ENCODE measurements at places on chromosomes 2 and 18.

DNA sequence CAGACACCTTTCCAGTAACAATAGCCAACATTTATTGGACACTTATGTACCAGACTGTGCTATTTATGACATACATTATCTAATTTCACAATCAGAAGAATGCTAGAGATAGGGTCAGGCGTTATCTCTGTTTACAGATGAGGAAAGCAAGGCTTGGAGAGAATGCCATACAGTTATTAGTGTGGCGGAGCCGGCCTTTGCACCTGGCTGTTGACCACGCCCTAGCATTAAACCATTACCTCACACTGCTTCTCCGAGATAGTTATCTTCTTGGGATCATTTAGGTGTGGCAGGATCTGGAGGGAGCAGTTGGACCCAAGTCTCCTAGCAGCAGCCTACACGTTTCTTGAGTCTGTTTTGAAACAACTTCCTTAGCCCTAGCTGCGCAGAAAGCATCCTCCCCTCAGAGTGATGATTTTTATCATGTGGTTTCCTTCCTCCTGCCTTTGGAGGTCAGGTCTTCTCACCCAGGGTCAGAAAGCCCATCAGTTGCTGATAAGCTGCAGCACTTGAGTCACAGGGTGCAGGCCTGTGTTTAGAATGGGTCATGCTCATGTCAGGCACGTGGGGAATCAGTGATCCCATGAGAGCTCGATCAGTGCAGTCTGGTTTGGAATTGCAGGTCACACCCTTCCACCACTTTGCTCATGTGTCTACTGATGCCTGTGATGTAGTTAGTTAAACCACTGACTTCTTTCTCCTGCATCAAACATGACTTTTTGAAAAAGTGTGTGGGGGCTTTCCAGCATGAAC lies 118.2 kb downstream of the SPTBN1 start:
- DNase-seq: no peak

GRCh38 chr2:197140045-197140444 lies 170.5 kb downstream of the ANKRD44 start:
- no peak for DNase-seq

GRCh38 chr2:194556629-194557028 lies 1100.4 kb upstream of the SLC39A10 start:
- DNase-seq: no peak

GRCh38 chr2:74278694-74279093 lies 64.5 kb downstream of the SLC4A5 start:
- DNase-seq: no peak

GRCh38 chr2:229254206-229254605 lies 16.9 kb downstream of the PID1 start:
- no peak for DNase-seq

GRCh38 chr2:112692918-112693317 lies 27.9 kb upstream of the NT5DC4 start:
- DNase-seq: no peak

DNA sequence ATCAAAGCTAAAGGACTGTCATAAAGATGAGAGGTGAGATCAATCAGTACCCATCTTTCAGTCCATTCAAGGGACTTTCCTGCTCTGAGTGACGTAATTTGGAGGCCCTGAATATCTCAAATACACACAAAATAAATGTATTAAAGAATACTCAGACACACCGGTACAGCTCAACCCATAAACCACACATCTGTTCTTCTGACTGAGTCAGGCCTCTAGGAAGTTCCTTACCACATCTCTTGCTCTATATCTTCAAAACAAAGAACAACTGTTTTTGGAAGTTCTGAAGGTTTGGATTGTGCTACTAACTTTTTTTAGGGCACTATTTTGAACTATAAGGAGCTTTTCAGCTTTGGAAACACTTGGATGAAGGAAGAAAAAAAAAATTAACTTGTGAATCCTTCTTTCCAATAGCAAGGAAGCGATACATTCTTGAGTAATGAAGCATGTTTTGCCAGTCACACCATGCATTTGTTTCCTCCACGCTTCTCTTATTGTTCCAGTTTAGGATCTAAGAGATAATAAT lies 866.5 kb upstream of the VRK2 start:
- DNase-seq: no peak

DNA sequence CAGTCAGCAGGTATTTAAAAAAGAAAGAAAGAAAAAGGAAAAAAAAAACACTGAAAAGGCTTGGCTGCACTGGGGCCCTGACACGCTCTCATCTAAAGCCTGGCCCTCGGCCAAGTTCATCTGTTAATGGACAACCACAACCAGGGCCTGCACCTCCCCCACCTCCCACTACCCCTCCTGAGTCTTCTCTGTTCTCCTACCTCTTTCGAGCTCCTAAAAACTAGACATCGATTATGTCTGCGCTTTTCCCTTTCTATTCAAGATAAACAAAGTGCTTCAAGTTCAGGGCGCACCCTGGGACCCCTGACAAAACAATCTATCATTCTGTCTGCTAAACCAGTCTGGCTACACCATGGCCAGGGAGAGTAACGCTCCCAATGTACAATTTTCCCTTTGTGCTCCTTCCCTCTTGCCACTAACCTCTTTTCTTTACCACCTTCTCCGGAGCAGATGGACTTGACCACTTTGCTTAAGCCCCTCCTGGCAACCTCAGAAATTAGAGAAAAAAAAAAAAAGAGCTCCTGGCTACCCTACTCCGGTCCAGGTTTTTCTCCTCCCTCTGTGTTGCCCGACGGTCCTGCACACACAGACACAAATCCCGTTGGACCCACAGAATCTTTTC lies 22.7 kb downstream of the BCL11A start:
- DNase-seq: no peak

DNA sequence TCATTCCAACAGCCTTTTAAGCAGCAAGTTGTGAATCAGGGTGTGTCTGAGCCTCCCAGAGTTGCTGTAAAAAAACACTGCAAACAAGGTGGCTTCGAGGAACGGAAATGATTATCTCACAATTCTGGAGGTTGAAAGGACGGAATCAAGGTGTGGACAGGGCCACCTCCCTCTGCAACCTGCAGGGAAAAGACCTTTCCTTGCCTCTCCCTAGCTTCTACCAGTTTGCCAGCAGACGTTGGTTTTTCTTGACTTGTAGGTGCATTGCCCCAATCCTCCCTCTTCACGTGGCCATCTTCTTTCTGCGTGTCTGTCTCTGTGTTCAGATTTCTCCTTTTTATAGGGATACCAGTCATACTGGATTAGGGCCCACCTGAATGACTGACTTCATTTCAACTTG lies 24.8 kb upstream of the TMEM131 start:
- no peak for DNase-seq

- DNase-seq: no peak
Observed at GRCh38 chr2:121359716-121360565, 74.9 kb upstream of the TFCP2L1 start.

GRCh38 chr2:148459377-148459778 lies 185.2 kb upstream of the EPC2 start:
- no peak for DNase-seq

DNA sequence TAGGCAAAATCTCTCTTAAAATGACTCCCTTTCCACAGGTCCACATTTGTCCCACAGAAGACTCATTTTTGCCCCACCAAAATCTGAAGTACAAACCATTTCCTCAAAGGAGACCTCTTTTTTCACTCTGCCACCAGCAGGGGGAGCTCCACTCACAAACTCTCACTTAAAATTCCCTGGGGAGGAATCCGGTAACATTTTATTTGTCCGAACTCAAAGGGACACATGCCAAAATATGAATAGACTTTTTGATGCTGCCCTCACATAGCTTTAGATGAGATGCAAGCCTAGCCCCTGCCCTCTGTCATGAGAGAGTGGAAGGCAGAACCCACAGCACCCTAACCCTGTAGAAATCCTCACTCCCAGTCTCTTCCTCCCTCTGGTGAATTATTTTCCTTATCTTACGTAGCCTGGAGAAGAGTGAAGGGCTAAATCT lies 57.1 kb downstream of the RMDN2 start:
- peak; percentile 51 for DNase-seq

GRCh38 chr2:83901317-83901716 lies 557.8 kb downstream of the SUCLG1 start:
- no peak for DNase-seq

DNA sequence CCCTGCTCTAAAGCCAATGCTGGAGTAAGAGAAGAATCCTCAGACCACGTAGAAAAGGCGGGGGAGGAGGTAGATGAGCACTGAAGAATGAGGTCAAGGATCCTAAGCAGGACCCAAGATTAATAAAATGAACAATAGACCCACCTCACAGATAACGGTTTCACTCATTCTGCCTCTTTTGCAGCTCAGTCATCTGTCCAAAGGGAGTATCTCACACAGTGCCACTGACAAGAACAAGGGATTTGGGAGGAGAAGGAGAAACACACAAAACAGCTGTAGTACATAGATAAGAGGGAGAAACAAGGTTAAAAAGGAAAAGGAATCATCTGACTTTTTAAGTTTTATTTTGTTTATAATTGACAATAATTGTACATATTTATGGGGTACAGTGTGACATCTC lies 30.9 kb upstream of the SULT1C4 start:
- no peak for DNase-seq

- no peak for DNase-seq
Observed at GRCh38 chr2:171600126-171600525, 77.9 kb downstream of the CYBRD1 start.

- no peak for DNase-seq
Observed at GRCh38 chr2:131006561-131006960, 86.7 kb downstream of the FAM168B start.

- peak; percentile 65 for DNase-seq
Observed at GRCh38 chr18:79944126-79944731, 7.2 kb downstream of the SLC66A2 start.

DNA sequence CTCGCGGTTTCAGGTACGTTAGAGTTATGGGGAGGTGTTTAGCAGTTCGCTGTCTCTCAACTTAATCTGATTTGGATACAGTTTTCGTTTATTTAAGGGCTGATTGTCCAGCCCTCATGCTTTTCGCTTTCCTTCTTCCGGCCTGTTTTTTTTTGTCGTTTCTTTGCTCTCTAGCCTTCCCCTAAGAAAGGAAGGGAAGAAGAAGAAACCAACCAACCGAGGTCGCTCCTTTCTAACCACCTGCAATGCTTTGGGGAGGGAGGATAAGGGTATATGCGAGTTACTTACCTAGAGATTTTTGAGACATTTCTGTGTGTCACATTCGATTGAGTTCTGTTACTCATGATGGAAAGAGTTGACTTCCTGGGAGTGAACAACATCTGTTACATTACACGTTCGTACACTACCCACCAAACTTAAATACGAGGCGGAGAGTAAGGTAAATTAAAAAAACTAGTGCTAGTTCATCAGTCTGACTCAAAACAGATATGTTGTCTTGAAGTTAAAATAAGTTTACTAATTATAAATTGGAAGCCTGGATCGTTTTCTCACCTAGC lies 918 bp downstream of the EIF5B start:
- no peak for DNase-seq

DNA sequence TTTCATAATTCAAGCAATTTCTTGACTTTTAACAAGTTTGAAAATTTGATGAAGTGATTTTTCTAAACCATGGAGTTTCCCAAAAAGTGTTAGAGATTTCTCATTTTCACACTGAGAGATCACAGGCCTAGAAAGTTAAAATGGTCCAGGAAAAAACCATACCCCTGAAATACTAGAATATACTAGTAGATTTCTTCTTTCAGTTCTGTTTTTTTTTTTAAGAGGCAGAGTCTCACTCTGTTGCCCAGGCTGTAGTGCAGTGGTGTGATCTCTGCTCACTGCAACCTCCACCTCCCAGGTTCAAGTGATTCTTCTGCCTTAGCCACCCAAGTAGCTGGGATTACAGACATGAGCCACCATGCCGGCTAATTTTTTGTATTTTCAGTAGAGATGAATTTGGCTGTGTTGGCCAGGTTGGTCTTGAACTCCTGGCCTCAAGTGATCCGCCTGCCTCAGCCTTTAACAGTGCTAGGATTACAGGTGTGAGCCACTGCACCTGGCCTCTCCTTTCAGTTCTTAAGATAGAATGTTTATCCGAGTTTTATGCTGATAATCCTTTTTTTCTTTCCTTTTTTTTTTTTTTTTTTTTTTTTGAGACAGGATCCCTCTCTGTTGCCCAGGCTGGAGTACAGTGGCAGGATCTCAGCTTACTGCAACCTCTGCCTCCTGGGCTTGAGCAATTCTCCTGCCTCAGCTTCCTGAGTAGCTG lies 14.4 kb downstream of the MTHFD2 start:
- no peak for DNase-seq

DNA sequence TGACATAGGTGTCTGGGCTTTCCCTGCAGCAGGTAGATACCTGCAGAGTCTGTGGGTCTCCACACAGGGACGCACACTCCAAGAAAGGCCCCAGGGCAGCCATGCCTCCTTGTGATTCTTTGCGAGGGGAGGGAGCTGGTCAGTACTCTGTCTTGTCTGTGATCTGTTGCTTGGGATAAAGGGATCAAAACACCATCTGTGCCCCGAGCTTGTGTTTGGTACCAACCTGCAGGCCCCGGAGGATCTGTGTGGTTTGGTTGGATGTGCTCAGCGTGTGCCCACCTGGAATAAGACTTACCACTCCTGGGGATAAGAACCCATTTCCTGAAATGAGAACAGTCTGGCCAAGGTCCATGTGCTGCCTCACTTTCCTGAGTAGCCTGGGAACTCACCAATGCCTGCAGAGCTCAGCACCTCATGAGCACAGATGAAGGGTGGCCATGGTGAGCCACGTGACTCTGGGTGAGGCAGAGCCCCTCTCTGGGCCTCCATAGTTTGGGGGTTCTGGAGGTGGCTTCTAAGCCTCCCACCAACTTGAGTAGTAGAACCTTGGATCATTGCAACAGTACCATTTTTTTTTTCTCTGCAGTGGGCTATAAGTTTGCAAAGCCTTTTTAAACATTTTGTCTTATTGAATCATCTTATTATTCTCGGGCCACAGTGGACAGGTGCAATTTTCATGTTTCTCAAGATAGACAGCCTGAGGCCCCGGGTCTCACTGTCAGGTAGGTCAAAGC lies 134.8 kb downstream of the DDX1 start:
- no peak for DNase-seq

DNA sequence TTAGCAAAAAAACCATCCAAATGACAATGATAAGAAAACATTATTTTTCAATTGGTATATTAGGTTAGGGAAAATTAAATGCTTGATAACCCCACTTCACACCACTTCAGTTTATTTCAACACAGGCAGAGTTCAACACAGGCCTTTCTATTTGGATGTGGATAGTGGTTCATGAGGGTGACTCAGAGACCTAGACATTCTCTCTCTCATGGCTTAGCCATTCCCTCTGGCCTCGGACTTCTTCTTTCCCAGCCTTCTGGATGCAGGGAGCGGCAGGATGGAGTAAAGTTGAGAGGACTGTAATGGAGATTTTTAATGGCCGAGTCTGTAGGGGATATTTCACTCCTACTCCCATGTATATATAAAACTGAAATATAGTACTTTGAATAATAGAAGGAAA lies 109.7 kb downstream of the CTNNA2 start:
- no peak for DNase-seq

GRCh38 chr2:29444150-29444549 lies 328.9 kb downstream of the CLIP4 start:
- no peak for DNase-seq
